ENCODE measurements at places on chromosomes 2 and 18.

GRCh38 chr2:128598862-128599441 is 280.3 kb upstream of the HS6ST1 start:
- DNase-seq, result no peak

GRCh38 chr2:12897181-12897580 is 180.4 kb downstream of the TRIB2 start:
- DNase-seq, result no peak

GRCh38 chr18:6778459-6779247 is 49.1 kb downstream of the ARHGAP28 start:
- no peak for DNase-seq

DNA sequence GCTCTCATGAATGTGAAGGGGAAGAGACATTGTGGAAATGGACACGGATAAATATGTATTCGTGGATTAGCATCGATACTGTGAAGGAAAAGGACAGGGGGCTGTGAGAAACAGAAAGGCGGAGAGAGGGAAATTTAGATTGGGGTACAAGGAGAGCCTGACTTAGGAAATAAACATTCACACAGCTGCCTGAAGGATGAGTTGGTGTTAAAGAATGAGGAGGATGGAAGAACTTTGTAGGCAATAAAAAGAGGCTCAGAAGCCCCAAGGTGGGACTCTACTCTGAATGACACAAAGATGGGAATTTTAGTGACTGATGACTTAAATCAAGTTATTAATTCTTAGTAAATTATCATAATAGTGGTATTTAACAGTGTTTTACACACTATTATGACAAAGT is 10.1 kb downstream of the MYO1B start:
- no peak for DNase-seq

Data from NCI-H510A (cell line).